SK-N-MC (cell line): ENCODE measurements at places on chromosomes 3 and 15.

- no peak for DNase-seq
Measured at GRCh38 chr3:20511863-20512505, 326.0 kb upstream of the SGO1 start.

GRCh38 chr3:172511783-172512762, 11.2 kb downstream of the TNFSF10 start:
- DNase-seq, result no peak

DNA sequence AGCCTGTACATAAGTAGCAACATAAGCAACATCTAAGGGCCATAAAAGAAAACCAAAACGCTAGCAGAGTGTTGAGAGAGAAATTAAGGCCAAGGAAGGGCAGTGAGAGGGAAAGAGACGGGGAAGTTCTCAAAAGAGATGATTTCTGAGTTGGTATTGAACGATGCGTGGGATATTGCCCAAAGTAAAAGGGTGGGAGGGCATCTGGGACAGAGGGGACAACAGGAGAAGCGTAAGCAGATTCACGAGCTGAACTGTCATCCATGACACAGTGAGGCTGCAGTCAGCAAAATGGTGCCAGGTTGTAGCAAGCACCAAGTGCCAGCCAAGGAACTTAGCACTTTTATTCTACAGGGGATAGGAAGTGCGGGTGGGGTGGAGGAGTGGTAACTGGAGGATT, 11.8 kb downstream of the NCEH1 start:
- no peak for DNase-seq

DNA sequence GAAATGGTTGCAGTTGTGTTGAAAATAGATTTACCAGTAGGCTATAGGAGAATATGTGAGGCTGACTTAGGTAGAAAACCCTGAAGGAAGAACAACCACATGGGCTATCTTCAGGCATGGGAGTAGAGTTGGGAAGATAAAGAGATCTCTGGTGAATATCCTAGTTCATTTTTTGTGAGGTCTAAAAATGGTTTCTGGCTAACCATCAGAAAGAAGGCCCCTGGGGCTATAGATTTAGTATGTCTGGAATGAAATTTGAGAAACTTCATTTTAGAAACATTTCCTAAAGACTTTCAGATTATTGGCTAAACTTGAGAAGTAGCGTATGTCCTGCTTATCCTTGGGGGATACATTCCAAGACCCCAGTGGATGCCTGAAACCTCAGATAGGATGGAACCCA, 148.2 kb downstream of the NAALADL2 start:
- DNase-seq, result peak; percentile 10

DNA sequence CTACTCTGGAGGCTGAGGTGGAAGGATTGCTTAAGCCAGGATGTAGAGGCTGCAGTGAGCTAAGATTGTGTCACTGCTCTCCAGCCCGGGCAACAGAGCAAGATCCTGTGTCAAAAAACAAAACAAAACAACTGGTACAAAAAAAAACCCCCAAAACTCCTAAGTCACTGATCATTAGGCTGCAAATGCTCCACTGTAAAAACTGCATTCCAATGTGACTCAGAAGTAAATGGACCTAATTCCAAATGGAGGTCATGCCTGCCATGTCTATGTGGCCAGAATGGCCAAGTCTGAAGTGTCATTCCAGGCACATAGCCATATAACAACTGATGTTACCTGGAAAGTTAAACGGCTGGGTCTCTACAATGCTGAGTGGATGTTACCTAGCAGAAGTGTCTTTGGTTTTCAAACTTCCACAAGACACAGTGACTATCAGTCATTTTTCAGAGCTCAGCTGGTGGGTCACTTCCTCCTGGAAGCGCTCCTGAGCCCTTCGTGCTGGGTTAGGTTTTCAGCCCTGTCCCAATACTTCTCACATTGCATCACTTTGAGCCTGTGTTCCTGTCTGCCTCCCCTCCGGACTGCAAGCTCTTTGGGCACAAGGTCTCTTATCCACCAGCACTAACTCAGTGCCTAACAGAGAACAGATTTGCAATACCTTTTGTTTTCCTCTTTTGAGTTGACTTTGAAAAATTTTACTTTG, 10.6 kb downstream of the FSTL1 start:
- DNase-seq, result no peak

GRCh38 chr15:64236156-64236894, 73.5 kb upstream of the PPIB start:
- DNase-seq, result no peak

GRCh38 chr15:72584006-72584405, 70.5 kb upstream of the GOLGA6B start:
- no peak for DNase-seq

DNA sequence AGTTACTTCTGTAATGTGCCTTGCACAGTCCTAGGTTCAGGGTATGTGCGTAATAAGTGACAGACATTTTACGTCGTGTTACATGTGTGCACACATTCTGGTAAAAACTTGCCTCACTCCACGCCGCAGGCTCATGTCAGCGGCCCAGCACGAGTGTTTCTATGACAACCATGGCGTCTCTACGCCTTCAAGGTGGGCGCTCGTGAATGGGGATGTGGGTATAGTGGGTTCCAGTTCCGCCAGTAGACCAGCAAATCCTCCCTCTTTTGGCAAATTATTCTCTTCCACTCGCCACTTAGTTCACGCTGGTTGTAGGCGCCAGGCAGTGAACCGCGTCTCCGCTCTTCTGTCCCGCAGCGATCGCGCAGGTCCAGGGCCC, 40.3 kb downstream of the CHST14 start:
- DNase-seq, result no peak

- DNase-seq, result no peak
Measured at GRCh38 chr3:113277941-113278598, 66.7 kb downstream of the BOC start.

- no peak for DNase-seq
Measured at GRCh38 chr3:167728632-167729323, 5.9 kb downstream of the PDCD10 start.

GRCh38 chr15:43930556-43930955, 103.8 kb downstream of the WDR76 start:
- DNase-seq, result no peak
